ENCODE measurements at places on chromosomes 4 and X. TPM values are rescaled to one million over a fixed set of nuclear protein-coding genes. Genes with fewer than 3 reads are reported as not detected.
A peak's percentile ranks its signal among the peaks of the same experiment; 100 is the strongest.

DNA sequence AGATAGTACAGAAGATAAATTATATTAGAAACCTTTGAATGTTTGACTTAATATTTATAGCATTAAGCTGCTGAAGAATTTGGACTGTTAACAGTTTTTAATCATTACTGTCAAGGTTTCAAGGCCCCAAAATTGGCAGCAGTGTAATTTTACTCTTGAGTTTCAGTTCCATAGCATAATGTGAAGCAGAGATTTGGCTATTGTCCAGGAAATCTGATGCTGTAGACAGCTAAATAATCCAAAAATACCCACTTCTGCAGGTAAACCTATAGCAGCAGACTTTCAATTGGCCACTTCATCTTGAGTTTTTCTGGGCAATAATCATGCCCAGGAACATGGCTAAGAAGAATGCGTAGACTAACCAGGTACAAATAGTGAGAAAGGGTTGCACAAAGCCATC is 85.0 kb downstream of the RCHY1 start:
- DNase-seq = no peak

- DNase-seq = peak; percentile 31
Observed at GRCh38 chrX:153671589-153672530, 1.8 kb downstream of the PNCK start.

DNA sequence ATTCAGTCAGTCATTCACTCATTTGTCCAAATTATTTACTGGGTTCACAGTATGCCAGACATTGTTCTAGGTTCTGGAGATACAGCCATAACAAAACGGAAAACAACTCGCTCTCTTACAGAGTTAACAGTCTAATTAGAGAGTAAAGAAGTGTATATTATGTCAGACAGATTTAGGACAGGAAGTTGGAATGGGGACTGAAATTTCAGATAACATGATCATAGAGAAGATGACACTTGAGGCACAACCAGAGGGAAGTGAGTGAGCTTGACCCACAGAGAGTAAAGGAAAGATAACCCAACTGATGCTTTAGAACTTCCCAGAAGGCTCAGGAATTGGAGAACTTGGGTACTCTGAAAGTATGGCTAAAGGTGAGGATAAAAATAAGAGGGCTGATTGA is 139.4 kb downstream of the ZAR1 start:
- DNase-seq = no peak

DNA sequence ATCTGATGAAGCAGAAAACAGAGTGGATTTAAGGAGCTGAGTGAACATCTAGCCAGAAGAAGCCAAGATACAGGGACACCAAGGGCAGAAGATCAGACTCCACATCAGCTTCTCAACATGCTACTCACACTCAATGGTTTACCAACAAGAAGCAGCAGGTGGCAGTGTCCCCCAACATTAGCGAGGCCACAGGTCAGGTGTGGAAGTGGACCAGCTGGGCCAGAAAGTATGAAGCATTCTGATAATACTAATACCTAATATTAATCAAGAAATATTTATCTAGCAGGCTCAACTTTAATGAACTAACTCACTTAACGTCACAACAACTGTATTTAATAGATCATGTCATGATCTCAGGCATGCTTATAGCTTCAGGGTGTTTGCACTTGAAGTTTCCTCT is 73.4 kb upstream of the TTC29 start:
- no peak for DNase-seq

- no peak for DNase-seq
Observed at GRCh38 chr4:136526517-136526916, 1005.8 kb downstream of the PCDH18 start.

- no peak for DNase-seq
Observed at GRCh38 chrX:42739258-42739657, 38.7 kb downstream of the PPP1R2C start.

- no peak for DNase-seq
Observed at GRCh38 chrX:13966071-13966792, 63.5 kb downstream of the GEMIN8 start.

GRCh38 chr4:23818097-23818885 is 71.6 kb downstream of the PPARGC1A start:
- DNase-seq = no peak

DNA sequence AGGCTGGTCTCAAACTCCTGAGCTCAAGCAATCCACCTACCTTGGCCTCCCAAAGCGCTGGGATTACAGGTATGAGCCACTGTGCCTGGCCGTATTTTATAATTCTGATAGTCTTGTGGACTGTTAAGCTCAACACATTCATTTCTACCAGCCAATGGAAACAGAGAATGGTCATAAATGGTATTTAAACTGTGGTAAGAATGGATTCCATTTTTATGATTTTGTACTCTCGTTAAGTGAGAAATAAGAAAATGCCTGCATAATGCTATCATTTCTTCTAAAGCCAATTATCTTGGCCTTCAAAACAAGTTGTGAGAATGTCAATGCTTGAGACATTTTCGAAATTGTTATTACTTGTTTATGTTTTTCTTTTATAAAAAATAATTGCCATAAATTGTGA is 321.0 kb downstream of the IL15 start:
- DNase-seq = no peak

DNA sequence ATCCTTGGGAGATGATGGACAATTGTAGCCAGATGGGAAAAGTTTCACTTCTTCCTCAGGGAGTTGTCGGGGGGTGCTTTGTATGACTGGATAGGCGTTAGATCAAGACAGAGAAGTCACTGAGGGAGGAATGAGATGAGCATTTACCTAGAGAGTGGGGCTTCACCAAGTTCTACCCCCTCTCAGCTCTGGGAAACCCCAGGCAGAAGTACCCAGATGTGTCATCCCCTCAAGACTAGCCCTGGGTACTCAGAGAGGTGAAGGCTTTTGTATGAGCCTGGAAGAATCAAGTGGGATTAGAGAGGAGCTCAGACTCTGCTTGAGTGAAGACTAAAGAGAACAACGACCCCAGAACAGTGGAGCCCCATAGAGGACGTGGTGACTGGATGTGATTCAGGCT is 1.9 kb downstream of the MAGEB1 start:
- DNase-seq = no peak

- DNase-seq = no peak
Observed at GRCh38 chrX:15072880-15073279, 197.0 kb downstream of the ASB9 start.

DNA sequence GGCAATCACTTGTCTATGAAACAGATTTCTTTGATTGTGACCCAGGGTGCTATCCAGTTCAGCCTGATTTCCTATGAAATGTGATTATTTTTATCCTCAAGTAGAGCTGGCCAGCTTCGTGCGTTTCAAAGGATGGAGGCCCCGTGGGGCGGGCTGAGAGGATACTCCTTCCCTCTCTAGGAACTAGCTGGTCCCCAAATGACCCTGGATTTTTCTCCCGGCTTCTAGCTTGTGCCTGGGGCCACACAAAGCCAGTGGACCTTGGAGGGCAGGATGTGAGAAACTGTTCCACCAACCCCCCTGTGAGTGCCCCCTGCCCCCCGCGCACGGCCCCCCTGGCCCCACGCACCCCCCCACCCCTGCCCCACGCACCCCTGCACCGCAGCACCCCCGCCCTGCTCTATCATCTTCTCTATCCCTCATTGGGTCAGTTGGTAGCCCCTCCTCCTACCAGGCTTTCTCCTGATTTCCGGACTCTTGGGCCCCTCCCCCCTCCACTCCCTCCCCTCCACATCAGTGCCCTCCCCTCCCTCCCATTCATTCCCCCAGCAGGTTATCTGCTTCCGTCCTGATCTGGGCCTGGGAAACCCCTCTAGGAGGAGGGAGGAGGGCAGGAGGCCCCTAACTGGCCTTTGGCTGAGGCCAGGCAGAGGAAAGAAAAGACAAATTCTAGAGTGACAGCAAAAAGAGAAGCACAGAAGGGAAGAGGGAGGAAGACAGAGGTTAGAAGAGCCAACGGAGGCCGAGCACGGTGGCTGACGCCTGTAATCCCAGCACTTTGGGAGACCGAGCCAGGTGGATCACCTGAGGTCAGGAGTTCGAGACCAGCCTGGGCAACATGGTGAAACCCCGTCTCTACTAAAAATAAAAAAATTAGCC is 3.3 kb downstream of the XPNPEP2 start:
- DNase-seq = no peak

- DNase-seq = no peak
Observed at GRCh38 chr4:112378858-112379257, 81.7 kb downstream of the ALPK1 start.

- peak; percentile 20 for DNase-seq
Observed at GRCh38 chr4:3296651-3297050, 3.8 kb downstream of the RGS12 start.

DNA sequence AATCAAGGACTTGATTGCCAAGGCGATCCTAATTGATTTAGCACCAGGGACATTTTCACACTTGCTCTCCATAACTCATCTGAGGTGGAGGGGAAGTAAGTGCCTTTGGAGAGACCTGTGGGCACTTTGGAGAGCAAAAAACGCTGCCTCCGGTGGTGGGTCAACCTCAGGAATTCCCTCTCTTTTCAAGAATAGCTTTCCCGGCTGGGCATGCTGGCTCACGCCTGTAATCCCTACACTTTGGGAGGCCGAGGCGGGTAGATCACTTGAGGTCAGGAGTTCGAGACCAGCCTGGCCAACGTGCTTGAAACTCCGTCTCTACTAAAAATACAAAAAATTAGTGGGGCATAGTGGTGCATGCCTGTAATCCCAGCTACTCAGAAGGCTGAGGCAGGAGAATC is 49.2 kb downstream of the PRPS1 start:
- DNase-seq = no peak

DNA sequence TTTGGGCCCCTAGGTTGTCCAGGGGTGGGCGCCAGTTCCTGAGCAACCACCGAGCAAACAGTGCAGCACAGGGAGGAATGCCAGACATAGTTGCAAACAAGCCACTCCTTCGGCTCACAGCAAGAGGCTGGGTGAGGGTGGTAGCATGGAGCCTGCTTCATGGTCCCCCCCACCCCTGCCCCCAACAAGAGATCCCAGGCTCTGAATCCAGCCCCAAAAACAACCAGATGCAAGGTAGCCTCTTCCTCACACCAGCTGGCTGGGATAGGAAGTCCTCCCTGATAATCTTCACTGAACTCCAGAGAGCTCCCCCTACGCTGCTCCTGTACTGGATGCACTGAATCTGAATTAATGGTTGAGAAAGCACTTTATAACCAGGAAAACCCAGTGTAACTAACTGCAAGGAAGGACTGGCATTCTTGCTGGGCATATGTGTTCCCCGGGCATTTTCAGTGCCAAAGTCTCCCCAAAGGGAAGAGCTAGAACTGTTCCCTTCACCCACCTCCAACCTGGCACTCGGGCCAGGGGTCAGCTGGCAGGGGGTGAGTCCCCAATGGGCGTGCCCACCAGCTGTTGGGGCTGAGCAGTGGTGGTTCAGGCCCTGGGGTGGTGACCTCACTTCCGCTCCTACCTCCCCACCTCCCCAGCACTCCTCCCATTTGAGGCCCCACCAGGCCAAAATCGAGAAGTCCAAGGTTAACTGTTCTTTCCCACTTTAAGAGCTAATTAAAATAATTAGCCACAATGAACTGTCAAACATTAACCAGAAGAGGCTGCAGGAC is 1.5 kb downstream of the ELF4 start:
- DNase-seq = no peak

GRCh38 chr4:34731070-34731469 is 1513.2 kb downstream of the ARAP2 start:
- DNase-seq = no peak

DNA sequence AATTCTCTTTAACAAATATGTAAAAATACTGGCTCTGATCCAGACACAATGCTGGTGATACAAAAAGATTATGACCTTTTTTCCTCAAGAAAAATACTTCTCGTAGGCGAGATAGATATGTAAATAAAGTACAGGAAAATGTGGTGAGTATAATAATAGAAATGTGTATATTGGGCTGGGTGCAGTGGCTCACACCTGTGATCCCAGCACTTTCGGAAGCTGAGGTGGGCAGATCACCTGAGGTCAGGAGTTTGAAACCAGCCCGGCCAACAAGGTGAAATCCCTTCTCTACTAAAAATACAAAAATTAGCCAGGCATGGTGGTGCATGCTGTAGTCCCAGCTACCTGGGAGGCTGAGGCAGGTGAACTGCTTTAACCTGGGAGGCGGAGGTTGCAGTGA is 55.0 kb downstream of the MRPL1 start:
- DNase-seq = no peak

DNA sequence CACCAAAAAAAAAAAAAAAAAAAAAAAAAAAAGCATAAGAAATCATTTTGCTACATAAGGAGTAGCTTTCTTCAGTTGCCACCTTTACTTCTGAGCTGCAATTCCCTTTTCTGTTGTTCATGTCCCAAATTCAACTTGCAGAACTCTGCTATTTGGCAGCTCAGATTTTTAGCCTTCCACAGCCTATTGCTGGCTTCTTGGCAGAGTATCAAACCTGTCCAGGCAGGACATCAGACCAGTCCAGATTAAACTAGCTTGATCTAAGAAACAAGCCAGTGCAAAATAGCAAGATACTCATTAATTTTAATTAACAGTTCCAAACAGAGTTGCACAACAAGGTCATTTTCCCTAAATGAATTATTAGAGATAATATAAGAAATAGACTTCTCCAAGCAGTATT is 123.6 kb upstream of the NR3C2 start:
- DNase-seq = no peak

- no peak for DNase-seq
Observed at GRCh38 chr4:26330946-26331345, 10.1 kb downstream of the RBPJ start.

- DNase-seq = no peak
Observed at GRCh38 chr4:9804918-9805317, 23.5 kb downstream of the DRD5 start.

GRCh38 chr4:89582756-89583505 is 254.0 kb downstream of the SNCA start:
- DNase-seq = no peak

GRCh38 chr4:90458576-90458975 is 331.4 kb downstream of the CCSER1 start:
- DNase-seq = no peak

- DNase-seq = no peak
Observed at GRCh38 chrX:113260474-113260873, 419.8 kb upstream of the AMOT start.

GRCh38 chrX:9420275-9421265 is 44.3 kb upstream of the TBL1X start:
- DNase-seq = no peak

- no peak for DNase-seq
Observed at GRCh38 chr4:184252136-184253071, 34.7 kb upstream of the ENPP6 start.

Gene EXOC1L
- not detected for total RNA-seq

Gene HTRA3
- 27.9 TPM for total RNA-seq

Gene MTNR1A
- 0.80 TPM for total RNA-seq

Gene NLGN4X
- total RNA-seq = 23.5 TPM

Gene NEUROG2
- total RNA-seq = not detected

Gene PROM1
- total RNA-seq = 13.7 TPM

Gene CXCL11
- total RNA-seq = not detected

Gene GBA3
- not detected for total RNA-seq

Gene SCRG1
- total RNA-seq = 0.47 TPM

Gene CT47B1
- total RNA-seq = not detected

Gene DUSP21
- not detected for total RNA-seq

Gene NHSL2
- 22.8 TPM for total RNA-seq

Gene FHDC1
- 4.2 TPM for total RNA-seq

Gene FAT1
- total RNA-seq = 224 TPM

Gene SLIT2
- 168 TPM for total RNA-seq

Gene NLGN3
- total RNA-seq = 3.5 TPM

Gene RBM46
- total RNA-seq = 0.43 TPM

Gene PABPC5
- total RNA-seq = 7.4 TPM

Measured in mesothelial cell of epicardium (in vitro differentiated cells).